ENCODE measurements at places on chromosomes 1 and 21.
A peak's percentile ranks its signal among the peaks of the same experiment; 100 is the strongest.

DNA sequence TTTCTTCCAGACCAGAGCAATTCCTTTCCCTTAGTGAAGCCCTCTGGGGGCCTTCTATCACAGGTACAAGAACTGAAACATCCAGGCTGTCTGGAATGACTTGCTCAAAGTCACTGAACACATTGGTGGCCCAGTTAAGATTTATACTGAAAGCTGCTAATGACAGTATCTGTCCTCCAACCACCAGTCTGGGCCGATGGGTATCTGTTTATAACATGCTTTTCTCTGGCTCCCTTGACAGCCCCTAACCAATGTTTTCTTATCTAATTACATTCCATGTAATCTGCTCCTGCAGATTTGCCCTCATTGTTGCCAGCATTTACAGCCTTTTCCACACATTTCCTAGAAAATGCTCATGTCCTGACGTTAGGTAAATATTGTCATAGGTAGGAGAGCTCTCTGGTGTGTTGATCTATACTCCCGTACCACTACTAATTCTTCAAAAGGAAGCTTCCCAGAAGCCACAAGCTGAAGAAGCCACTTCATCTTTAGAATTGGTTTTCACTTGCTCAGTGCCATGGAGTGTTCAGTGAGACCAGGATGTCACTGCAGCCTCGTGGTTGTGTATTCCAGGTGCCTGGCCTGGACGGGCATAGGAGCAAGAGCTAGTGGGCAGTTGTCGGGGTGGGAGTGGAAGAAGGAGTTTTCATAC, 163.9 kb downstream of the TSEN15 start:
- no peak for DNase-seq

- DNase-seq, result no peak
Measured at GRCh38 chr21:42157606-42158310, 61.2 kb upstream of the ABCG1 start.

- DNase-seq, result no peak
Measured at GRCh38 chr1:153217212-153217611, at the start of gene PRR9. PRR9 (plus strand) TSS chr1:153217584; CDS start chr1:153218145, 561 bp downstream.

DNA sequence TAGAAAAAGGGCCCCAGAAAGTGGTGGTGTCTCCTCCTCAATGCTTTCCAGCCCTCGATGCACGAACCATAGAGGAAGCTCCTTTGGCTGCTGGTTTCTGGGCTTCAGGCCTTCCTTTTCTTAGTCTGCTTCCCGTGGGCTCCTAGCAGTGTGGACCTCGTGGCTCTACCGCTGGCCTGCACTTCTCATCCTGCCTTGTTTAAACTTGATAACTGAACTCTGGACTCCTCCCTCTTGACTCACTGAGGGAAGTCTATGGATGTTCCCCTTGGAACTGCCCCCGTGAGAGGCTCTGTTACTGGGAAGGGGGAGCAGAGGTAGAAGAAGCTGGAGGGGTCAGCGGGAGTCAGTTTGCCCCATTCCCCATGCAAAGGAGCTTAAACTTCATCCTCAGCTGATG, 75.3 kb upstream of the WDR26 start:
- DNase-seq, result peak; percentile 46

DNA sequence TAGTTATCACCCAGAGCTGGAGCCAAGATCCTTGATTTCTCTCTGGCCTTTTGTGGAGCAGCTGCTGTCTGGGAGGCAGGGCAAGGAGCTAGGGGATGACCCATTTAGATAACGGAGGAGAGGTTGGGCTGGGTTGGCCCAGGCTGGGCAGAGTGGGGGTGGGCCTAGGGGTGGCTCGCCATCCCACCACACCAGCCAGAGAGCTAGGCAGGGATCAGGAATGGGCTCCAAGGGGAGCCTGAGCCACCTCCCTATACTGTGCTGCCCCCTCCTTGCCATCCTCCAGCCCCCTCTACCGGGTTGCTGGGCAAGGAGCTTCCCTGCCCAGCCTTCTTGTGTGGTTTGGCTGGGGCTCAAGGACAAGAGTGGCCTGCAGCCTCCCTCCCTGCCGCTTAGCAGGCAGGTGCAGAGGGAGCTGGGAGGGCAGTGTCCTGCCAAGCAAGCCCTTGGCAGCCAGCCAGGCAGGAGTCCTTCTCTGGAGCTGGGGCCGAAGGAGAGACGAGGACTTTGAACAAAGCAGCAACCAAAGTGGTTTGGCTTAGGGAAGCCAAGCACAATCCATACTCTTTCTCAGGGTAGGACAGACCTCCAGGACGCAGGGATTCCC, 4.1 kb downstream of the NUAK2 start:
- DNase-seq, result no peak

GRCh38 chr21:26501495-26502021, 71.5 kb downstream of the CYYR1 start:
- no peak for DNase-seq

DNA sequence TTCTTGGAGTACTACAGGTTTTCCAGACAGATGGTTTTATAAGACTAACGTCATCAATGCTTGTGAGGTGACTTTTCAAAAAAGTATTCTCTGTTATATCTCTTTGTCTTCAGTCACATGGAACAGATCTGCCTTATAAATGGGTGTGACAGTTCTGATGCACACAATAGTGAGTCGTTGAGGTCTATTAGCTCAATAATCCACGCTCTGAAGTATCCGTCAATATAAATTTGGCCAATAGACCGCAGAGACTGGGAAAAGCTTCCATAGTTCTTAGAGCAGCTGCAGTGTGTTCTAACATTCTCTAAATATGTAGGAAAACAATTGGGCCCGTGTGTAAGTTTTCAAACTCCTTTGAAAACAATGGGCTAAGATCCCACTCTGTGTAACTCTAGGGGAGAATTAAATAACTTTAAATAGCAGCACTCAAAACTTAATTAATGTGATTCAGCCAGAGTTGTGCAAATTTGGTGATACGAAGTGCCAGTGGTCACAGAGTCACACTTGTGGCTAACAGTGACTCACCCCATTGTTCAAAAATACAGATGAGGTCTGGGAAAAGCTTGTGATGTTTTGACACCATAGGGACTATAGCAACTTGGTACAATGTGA, 316.0 kb downstream of the LMO4 start:
- DNase-seq, result no peak

DNA sequence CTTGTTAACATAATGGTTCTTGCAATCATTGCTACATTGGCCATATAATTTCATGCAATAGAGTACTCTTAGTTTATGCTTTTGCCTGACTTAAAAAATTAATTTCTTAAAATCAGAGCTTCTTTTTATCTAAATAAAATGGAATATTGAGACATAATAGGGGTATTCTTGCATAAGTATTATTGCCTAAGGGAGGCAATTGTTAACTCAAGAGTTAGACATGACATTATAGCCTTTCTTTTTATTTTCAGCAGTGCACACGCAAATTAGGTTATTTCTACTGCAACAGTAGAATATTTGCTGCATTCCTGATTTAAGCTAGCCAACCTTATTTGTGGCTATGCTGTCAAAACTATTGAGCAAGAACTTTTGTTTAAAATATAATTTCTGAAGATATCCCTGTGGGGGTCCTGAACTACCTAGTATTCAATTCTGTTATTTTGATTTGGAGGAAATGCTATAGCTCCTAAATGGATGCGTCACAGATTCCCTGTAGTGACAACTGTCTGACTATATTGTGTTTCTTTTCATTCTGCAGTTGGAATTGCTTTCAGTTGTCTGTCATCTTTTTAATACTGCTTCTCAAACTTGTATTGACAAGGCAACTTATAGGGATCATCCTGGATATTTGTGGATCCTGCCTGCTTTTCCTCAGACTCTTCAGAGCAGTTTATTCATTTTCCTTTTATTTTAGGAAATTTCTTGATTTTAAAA, 211.0 kb downstream of the PATJ start:
- no peak for DNase-seq

- DNase-seq, result no peak
Measured at GRCh38 chr1:197285526-197286205, 17.6 kb downstream of the CRB1 start.

DNA sequence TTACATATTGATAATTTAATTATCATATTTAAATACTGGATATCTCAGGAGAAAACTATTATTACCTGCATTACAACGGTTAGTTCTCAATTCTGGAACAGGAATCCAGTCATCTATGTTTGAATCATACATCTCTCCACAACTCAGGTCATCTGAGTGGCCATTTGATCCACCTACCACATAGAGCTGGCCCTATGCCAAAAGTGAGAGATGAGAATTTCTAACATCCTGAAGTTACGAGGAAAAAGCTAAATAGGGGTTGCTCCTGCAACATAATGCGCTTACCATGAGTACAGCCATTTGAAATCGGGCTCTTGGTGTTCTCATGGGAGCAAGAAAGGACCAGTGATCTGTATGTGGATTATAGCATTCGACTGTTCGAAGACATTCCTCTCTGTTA, 16.9 kb downstream of the IVNS1ABP start:
- DNase-seq, result no peak

GRCh38 chr1:56816909-56817308, 2.3 kb downstream of the FYB2 start:
- no peak for DNase-seq

GRCh38 chr1:160578525-160579191, 638 bp downstream of the CD84 start:
- DNase-seq, result no peak

GRCh38 chr1:207740207-207740606, 11.6 kb upstream of the CD46 start:
- DNase-seq, result no peak

- peak; percentile 74 for DNase-seq
Measured at GRCh38 chr1:212669102-212669501, 30.5 kb downstream of the BATF3 start.

DNA sequence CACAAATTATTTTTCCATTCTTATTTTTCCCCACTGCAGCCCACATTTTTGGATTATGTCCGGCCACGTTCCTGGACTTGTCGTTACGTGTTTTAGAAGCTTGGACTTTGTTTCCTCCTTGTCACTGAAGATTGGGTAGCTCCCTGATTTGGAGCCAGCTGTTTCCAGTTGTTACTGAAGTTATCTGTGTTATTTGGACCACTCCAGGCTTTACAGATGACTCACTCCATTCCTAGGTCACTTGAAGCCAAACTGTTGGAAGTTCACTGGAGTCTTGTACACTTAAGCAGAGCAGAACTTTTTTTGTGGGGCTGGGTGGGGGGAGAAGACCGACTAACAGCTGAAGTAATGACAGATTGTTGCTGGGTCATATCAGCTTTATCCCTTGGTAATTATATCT, 12.2 kb upstream of the AXDND1 start:
- DNase-seq, result no peak

DNA sequence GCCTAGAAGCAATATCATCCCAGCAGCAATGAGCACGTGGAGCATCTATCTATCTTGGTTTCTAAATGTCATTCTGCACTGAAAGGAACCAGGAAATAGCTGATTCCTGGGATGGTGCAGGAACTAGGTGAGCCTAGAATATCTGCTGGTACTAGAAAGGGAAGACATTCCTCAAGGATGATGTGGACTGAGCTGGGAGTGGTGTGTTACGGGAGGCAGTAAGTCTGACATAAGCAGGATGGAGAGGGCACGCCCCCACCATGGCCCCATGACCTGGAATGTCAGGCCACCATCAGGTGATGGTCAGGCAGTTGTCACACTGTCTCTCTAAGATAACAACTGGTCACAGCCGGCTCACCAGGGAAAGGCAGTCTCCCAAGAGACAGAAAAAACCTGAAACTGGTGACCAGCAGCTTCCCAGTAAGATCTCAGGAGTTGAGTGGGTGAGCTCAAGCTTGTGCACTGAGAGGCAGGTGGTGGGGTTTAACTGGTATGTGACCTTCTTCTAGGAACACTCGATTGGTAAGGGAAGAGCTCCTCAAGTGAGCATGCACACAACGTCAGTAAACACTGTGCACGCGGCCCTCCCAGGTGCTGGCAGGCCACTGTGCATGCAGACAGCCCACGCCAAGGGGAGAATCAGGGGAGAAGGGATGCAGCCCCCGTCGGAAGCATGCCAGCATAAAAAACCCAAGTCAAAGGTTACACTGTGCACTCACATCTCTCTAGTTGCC, 148.7 kb downstream of the ADSS2 start:
- peak; percentile 64 for DNase-seq

- peak; percentile 82 for DNase-seq
Measured at GRCh38 chr1:76053021-76053420, 21.5 kb upstream of the ST6GALNAC3 start.

- DNase-seq, result peak; percentile 32
Measured at GRCh38 chr1:17877316-17877715, 122.2 kb downstream of the ACTL8 start.

- no peak for DNase-seq
Measured at GRCh38 chr1:85495556-85495955, 30.6 kb upstream of the DDAH1 start.

DNA sequence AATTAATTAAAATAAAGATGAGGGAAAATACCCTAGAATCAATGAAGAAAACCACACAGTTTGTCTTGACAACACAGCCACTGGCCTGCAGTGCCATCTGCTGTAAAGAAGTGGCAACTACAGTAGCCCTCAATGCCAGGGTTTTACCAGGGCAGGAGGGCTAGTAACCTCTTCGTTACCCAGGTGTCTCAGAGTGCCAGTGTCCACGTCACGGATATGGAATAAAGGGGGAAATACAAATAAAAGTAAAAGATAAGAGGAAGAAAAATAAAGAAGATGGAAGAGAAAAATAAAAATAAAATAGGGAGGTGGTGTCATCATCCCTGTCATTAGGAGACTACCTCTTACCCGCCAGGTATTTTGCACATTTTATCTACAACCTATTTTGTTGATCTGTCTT, 14.2 kb upstream of the SLC44A3 start:
- DNase-seq, result peak; percentile 85

DNA sequence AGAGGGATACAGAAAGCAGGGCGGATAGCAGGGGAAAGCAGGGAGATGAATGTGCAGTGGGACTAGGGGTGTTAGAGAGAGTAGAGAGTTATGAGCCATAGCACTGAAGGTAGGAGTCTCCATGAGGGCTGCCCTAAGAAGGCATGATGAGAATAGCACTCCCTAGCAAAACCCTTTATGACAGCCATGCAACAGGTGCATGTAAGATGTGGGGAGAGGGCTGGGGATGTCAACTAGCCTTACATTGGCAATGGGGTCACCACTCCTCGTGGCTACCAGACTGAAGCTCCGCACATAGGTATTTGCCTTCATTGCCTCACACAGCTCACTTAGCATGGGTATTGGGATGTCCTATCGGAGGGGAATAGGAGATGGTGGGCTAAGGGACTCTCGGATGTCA, 4.6 kb downstream of the TMOD4 start:
- DNase-seq, result no peak

GRCh38 chr1:47587891-47588582, 150.2 kb downstream of the FOXD2 start:
- peak; percentile 53 for DNase-seq

DNA sequence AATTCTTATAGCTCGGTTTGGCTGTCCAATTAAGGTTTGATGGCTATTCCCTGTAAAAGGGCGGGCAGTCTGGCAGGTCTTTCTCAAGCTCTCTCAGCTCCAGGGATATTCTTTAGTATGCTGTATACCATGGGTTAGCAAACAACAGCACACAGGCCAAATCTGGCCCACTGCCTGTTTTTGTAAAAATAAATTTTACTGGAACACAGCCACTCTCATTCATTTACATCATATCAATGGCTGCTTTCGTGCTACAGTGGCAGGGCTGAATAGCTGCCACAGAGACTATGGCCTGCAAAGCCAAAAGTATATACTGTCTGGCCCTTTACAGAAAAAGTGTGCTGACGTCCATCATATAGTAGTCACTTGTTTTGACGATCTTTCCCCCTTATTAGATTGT, 32.0 kb downstream of the MACO1 start:
- no peak for DNase-seq

- no peak for DNase-seq
Measured at GRCh38 chr1:18326211-18326897, 154.4 kb upstream of the KLHDC7A start.

Measured in endodermal cell (in vitro differentiated cells).